ENCODE measurements at places on chromosomes 5 and 9. TPM values are rescaled to one million over a fixed set of nuclear protein-coding genes. Genes with fewer than 3 reads are reported as not detected.
A peak's percentile ranks its signal among the peaks of the same experiment; 100 is the strongest.

MRPL41 gene
- 17.4 TPM for polyA plus RNA-seq

- no peak for DNase-seq
Observed at GRCh38 chr5:11815481-11815880, 88.8 kb downstream of the CTNND2 start.

DNA sequence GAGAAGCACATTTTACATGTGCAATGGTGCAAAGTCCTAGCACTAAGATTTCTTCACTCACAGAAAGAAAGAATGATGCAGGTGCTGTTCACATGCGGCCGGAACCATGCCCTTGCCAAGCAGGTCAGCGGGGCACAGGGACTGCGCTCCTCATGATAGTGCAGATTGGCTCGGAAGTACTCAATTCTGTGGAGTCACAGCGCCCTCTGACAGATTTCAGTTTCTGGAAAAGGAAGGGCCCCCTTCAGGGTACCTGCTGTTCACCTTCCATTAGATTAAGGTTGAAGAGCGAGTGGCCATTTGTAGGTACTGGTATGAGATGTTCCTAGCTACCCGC, 75.7 kb downstream of the TMC1 start:
- DNase-seq = no peak

- no peak for DNase-seq
Observed at GRCh38 chr9:113934167-113934828, 58.2 kb downstream of the ZNF618 start.

DNA sequence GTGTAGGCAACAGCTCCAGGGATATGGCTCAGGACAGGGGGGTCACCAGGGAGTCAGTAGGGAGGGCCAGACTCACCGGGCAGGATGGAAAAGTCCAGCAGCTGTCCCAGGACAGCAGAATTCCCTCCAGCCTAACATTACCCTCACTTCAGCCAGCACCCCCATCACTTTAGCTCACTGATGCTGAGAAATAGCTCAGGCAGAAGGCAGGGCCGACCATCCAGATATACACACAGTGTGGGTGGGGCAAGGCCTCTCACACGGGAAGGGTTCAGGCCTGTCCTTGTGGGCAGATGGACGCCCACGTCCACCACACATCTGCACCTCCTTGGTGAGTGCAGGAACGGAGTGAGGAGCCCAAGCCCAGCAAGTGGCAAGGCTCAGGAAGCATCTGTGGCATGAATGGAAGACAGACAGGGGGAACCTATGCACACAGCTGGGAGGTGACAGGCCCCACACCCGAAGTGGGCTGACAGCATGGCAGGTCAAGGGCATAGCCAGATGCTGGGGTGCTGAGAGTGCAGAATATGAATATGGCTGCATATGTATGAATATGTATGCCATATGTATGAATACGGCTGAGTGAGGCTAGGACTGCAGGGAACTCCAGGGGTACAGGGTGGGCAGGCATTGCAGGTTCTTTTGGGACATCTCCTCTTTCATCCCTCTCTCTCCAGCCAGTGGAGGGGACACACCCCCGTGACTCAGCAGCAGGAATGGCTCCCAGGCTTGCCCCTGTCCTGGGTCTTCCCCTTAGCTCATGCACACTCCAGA, 17.0 kb downstream of the BICD2 start:
- DNase-seq = no peak

RECK gene
- polyA plus RNA-seq = not detected

MSX2 gene
- polyA plus RNA-seq = 1.2 TPM

NSUN2 gene
- polyA plus RNA-seq = 37.5 TPM

DNA sequence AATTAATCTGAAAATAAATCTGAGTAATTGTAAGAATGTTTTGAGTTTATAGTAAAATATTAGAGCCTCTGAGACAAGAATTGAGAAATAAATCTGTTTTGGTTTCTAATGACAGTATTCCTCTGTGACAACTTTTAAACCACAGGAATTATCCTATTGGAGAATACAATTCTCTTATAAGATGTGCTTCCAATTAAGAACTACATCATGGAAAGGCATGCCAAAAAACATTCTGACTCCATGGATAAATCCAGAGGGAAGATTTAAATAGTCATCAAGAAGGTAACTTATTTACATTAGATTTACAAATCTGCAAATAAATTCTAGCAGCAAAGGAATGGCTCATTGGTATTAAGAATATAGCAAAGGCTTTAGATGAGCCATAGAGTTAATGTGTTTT, 178.3 kb upstream of the ACOT12 start:
- DNase-seq = peak; percentile 54

HDAC3 gene
- 45.7 TPM for polyA plus RNA-seq
